Stimulated activated CD4-positive, alpha-beta T cell treated with anti-CD3 and anti-CD28 coated beads, Interleukin-15, amount 100 ng/mL, for 1 hour (primary cell): ENCODE measurements at places on chromosomes 6 and 20.

DNA sequence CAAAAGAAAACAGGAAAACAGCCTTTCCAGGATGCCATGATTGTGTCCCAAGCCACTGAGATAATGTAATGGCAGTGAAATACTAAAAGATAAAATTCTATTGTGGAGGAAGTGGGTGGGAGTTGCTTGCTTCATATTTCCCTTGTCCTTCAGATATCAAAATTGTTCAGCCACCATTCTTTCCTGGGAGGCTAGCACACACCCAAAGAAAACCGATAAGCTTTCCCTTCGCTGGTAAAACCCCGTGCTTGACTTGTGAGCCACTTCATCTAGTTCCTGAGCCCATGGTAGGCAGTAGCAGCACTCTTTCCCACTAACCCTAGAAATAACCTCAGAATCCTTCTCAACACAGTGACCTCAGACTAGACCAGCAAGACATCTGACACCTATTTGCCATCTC is 357.4 kb upstream of the PLCB4 start:
- no peak for DNase-seq

GRCh38 chr20:34052414-34052813 is 58.7 kb downstream of the RALY start:
- no peak for DNase-seq

- no peak for DNase-seq
These were observed 4.9 kb upstream of the TOX2 start for GRCh38 chr20:43909720-43910119.

GRCh38 chr6:105804424-105804823 is 281.7 kb upstream of the PRDM1 start:
- DNase-seq = no peak

DNA sequence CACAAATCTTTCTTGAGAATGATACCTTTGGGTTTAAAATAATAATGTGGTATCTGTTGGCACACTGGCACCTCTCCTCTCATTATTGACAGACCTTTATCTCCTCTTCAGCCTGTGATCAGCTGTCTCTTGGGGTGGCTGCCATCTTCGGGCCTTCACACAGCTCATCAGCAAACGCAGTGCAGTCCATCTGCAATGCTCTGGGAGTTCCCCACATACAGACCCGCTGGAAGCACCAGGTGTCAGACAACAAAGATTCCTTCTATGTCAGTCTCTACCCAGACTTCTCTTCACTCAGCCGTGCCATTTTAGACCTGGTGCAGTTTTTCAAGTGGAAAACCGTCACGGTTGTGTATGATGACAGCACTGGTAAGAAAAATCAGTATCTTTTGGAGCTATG is 232.8 kb downstream of the GRIK2 start:
- no peak for DNase-seq

DNA sequence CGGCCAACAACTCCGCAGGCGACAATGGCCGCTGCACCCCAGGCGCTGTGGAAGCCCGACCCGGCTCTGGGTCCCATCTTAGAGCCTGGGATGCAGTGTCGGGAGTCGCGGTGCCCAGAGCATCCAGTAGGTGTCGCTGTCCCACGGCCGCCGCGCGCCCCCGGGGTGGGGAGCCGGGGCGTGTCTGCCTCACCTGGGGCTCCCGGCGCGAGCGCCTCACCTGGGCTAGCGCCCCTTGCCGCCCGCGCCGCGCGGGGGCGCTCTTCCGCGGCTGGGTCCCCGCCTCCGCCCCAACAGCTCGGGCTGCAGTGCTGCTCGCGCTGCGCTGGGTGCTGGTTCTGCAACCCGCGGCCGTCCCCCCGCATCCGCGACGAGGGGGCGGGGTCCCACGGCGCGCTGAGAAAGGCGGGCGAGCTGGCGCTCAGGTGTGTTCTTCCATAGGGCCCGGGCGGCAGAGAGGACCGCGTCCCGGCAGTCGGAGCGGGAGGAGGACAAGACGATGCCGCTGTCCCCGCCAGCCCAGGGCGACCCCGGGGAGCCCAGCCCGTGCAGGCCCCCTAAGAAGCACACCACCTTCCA is at the start of gene CRYBG1:
CRYBG1 (plus strand) TSS at position 308 of the 579 bp plus-strand sequence; CDS start at position 500, 192 bp downstream.
- peak; percentile 56 for DNase-seq

GRCh38 chr20:4041748-4042411 is 26.5 kb upstream of the RNF24 start:
- no peak for DNase-seq

DNA sequence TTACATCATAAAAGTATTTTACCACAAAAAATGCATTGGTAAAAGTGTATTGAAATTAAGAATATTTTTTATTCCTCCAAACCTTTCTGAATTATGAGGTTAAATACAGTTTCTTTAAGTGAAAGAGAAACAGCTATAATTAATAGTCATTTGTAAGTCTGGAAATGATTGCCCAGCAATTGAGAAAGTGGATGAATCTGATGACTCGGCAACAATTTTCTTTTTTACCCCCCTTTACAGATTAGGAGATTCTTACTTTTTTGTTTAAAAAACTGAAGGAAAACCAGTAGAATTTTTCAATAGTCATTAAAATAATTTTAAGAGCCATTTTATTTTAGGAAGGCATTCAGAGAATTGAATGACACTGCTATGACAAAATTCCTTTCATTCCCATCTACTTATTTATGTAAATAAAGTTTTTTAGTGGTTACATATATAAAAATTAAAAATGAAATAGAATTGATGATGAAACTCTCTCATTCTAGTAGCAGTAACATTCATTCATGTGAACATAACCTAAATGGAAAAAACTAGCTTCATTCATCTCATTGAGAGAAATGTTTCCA is 169.6 kb upstream of the PRND start:
- no peak for DNase-seq

- DNase-seq = no peak
These were observed 50.5 kb downstream of the SCAND1 start for GRCh38 chr20:35903843-35904242.

GRCh38 chr6:45521226-45521625 is 143.5 kb upstream of the SUPT3H start:
- no peak for DNase-seq

- no peak for DNase-seq
These were observed 50.9 kb downstream of the RIOK1 start for GRCh38 chr6:7440476-7440875.

DNA sequence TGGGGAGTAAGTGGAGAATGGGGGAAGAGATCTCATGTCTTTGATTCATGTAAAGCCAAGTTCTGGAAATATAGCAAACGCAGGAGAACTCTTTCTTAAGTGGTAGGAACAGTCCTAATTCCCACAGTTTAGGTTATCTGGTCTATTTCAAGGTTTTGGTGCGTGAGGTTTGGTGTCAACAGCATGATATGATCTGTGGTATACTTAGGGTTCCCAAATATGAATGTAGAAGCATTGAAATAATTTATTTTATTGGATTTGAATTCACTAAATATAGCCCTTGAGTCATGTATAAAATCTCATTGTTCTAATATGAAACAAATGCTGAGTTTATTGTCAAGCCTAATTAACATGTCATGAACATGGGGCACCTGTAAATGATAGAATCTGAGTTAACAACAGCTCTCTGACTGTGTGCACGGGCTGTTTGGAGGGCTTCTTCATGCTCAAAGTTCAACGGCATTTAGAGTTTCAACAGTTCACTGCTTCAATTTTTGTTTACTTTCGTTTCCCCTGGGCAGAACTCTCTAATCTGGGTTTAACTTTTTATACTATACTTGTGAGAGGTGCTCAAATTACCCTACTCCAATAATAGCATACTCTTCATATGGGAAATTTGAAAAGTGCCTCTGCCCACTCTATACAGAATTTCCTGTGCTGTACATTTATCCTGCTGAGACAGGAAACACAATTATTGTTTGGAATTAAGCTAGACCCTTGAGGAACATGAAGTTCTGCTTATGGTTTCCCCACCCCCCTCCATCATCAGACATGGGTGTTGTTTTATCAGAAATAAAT is 236.3 kb upstream of the ZNF217 start:
- DNase-seq = no peak

DNA sequence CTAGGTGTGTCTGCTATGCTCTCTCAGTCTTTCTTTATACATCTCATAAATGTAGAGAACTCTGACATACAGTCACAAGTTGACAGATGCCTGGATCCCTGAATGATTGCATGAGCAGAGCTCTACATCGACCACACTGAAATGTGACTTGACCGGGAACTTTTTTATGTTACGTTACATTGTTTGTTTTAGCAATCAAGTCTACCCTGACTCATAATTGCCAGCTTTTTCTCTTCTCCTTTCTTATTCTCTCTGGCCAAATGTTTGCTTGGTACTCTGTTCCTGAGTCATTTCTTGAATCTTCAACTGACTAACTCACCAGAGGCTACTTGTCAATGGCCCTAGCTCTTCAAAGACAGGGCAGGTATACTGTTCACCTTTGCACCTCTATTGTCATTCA is 213.6 kb upstream of the DTNBP1 start:
- no peak for DNase-seq

GRCh38 chr6:51893366-51893765 is 194.0 kb downstream of the PKHD1 start:
- no peak for DNase-seq

GRCh38 chr6:124033501-124033900 is 229.8 kb downstream of the NKAIN2 start:
- DNase-seq = no peak

DNA sequence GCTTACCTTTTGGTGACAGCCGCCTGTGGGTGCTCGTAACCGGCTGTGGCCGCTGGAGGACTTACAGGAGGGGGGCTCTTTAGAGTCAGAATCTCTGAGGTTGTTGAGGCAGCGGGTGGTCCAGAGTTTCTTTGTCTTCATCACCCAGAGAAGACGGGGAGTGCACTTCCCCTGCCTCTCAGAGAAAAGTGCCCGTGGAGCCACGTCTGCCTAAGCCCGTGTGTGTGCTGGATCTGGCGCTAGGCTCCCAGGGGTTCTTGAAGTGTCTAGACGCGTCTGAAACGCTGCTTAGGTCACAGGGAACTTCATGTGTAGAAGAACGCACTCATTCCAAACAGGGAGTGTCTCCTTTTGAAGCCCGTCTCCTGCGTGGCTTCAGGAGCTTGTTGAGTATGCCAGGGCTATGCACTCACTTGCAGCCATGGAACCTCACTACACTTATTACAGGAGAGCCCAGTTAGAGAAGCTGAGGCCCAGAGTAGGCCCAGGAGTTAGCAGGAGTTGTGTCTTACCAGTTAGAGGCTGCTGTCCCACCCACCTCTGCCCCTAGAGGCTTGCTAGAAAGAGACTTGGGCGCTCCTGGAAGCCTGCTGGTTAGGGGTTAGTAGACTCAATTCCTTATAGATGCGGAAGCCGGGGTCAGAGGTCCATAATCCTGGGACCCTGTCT is 1.3 kb downstream of the LSM14B start:
- DNase-seq = no peak

- DNase-seq = no peak
These were observed 200.0 kb upstream of the DTNBP1 start for GRCh38 chr6:15862810-15863209.

DNA sequence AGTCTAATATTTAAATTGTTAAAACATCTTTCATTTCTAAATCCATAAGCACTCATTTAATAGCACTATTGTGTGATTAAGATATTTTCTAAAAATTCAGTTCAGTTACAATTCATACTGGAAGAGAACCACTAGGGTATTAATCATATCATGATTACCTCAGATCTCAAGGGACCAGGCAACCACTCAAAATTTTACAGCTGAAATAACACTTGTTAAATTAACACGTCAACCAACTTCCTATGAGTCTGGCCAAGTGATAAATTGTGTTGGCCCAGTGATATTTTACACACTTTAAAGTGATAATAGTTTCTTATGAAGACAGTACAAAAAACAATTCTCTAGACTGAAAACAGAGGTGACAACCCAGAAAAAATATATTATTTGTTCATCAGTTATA is 869.0 kb upstream of the ADGRB3 start:
- no peak for DNase-seq

- DNase-seq = no peak
These were observed 634.4 kb upstream of the MMS22L start for GRCh38 chr6:97917369-97917768.

GRCh38 chr6:158232316-158233213 is 64.4 kb downstream of the GTF2H5 start:
- peak; percentile 16 for DNase-seq

GRCh38 chr20:51831866-51832265 is 29.5 kb upstream of the SALL4 start:
- no peak for DNase-seq

DNA sequence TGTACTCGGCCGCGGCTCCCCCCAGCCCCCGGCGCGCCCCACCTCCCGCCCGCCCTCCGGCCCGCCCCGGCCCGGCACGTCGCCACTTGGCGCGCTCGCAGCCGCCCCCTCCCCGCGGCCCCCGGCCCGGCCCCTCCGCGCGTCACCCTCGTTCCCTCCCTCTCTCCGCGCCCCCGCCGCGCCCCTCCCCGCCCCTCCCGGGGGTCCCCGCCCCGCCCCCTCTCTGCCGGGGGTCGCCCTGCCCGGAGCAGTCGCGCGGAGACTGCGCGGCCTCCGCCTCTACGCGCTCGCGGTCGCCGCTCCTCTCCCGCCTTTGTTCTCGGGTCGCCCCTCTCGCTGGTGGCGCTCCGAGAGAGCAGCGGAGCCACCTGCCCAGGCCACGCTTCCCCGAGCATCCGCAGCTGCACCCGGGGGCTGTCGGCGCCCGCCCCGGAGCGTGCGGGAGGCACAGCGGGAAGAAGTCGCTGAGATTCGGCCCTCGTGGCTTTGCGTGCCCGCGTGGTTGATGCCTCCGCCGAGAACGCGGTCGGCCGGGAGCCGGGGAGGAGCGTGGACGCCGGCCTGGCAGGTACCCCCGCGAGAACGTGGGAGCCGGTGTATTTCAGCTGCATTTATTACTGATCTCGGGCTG is at the start of gene PHF10:
PHF10 (minus strand) TSS at position 7 of the 631 bp plus-strand sequence. CDS start 569 bp downstream, outside the sequence.
- DNase-seq = peak; percentile 74

DNA sequence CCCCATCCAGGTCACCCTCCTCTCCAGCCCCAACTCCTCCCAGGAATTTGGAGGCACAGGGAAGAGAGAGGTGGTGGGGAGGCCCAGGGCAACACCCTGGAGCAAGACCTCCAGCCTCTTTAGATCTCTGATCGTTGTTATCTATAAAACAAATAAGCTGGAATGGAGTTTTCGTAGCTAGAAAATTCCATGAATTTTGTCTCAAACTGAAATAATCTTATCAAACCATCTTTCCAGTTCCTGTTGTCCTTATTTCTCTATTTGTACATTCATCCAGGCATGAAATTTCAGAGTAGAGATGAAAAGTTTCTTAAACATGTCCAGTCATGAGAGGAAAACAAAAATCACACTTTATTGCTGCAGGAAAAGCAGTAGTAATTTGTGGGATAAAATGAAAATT is 6.2 kb upstream of the SLC4A11 start:
- no peak for DNase-seq

GRCh38 chr20:35768731-35769664 is 2.8 kb upstream of the PHF20 start:
- no peak for DNase-seq
